ENCODE measurements at places on chromosomes 7 and 10.

GRCh38 chr7:47195641-47196040, 386.3 kb downstream of the TNS3 start:
- DNase-seq: no peak

GRCh38 chr10:70106958-70107791, 25.4 kb downstream of the AIFM2 start:
- DNase-seq: no peak

DNA sequence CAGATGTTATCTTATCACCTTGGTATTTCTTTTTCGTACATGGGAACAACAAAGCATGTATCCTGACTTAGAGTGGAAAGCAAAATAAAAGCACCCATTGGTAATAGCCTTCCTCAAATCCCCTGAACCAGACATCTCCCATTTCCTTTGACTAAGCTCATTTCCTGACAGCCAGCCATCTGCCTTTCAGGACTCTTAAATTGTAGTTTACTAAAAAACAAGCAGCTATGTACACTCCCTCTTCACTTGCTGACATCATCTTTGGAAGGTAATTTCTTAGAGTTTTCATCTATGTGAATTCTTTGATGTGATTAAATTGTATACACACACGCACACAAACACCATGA, 40.7 kb downstream of the ARL4A start:
- no peak for DNase-seq

- DNase-seq: peak; percentile 73
Measured at GRCh38 chr10:32980558-32981468, 22.8 kb upstream of the ITGB1 start.

DNA sequence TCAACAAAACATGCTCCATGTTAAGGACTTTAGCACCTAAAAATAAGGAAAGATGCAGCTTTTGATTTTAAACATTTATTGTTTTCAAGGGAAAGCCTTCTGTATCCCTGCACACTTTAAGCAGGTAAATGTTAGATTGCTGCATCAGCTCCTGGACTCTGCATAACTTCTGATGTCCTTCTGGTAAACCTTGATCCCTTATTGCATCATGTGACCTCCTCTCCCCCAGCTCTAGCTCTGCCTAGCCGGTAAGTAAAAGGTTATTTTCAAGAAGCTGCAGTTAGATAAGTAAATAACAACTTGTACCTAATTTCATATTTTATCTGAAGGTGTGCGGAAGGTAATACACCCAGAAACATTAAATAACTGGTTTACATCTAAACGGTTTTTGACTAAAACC, 37.5 kb downstream of the PDK4 start:
- no peak for DNase-seq

DNA sequence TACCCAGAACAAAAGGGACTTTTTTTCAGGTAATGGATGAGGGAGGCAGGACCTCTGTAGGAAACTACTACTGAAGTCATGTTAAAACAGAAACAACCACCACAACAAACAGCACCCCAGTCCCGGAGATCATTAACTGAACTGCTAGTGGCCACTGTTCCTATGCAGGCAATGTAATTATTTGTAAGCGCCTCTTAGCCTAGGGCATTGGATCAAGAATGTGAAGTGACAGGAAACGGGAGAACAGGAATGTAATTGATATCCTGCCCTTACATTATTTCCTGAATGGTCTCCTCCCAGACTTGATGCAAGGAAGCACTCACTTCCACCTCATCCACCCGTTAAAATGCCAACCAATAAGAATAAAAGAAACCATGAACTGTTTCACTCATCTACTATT, 16.7 kb upstream of the GAD2 start:
- no peak for DNase-seq

All from stimulated activated CD4-positive, alpha-beta T cell treated with anti-CD3 and anti-CD28 coated beads, TNF-alpha, amount 100 ng/mL, for 48 hours (primary cell).